ENCODE measurements at places on chromosomes 1 and 21.

GRCh38 chr1:29593601-29594382, 357.5 kb downstream of the PTPRU start:
- DNase-seq: no peak

DNA sequence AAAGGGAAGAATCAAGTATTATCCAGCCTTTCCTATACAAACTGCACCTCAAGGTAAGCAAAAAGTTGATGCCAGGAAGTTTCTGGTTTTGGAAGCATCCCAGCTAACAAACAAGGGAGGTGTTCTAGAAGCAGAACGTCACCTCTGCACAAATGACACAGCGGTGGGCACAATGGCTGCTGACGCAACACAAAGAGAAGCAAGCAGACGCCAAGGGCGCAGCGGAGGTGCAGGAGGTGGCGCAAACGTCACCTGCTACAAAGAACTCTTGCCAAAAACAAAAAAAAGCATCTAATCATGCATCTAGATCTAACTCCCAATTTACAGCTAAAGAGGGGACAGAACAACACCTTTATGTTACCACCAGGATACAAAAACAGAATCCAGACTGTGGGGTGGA, 88.5 kb downstream of the NPHP4 start:
- no peak for DNase-seq

GRCh38 chr1:78743626-78744025, 94.0 kb downstream of the IFI44 start:
- DNase-seq: no peak

GRCh38 chr1:50426108-50426700, 3.0 kb upstream of the DMRTA2 start:
- no peak for DNase-seq

GRCh38 chr21:15498455-15498854, 231.3 kb upstream of the USP25 start:
- no peak for DNase-seq

Data from vagina (tissue), 2 donors.